ENCODE measurements at places on chromosomes 7 and 10.

DNA sequence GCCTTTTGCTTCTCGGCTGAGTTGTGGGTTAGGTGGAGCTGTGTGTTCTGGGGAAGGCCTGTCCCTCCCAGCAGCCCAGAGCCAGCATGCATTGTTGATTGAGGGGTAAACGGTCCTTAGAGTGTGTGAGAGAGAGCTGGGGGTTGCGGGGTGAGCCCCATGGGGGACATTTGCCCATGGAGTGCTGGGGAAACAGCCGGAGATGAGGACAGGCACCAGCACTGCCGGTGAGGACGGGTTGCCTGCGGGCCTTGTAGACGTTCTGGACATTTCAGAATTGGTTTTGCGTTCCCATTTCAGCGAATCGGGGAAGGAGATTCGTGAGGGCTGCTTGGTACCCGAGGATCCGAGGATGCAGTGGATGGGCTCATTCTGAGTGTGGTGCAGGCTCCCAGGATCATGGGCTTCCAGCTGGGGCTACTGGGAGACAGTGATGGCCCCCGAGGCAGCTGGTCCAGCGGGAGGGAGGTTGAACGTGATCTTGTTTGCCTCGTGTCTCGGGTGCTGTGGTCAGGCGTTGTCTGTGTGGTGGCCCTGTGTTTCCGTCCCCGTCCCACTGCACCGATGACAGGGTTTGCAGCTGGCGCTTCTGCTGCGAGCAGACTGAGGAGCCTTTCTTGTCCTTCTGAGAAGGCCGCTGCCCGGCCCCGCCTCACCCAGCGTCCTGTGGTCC is 113.9 kb downstream of the CYTH3 start:
- no peak for DNase-seq

GRCh38 chr10:62506371-62506770 is 132.2 kb downstream of the ZNF365 start:
- no peak for DNase-seq

DNA sequence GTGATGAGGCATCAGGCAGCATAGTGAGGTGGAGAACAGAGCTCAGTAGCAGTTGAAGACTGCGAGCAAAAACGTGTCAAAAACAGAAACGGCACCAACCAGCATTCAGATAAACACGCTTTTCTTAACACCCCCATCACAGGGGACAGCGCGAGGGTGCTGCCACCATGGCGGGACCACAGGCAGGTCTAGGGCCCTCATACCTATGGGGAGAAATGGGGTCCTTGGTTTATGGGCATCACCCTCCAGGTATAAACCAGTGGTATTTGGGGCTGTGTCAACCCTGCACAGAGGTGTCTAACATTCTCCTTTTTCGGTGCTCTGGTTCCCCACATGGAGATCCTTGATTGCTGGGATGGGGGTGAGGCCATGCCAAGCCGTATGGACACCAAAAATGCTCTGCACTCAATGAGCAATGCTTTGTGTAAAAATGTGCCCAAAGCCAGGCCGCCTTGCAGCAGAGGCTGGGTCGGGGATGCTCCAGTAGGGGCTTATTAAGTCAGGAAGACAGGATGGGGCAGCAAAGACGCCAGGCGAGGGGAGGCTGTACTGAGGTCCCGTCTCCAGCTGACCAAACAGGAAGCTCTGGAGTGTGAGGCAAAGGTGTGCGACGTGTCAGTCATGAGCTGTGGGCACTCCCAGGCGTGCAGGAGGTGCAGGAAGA is 191.5 kb downstream of the WDR37 start:
- DNase-seq: no peak

- peak; percentile 96 for DNase-seq
These were observed 31.8 kb downstream of the GSTO2 start for GRCh38 chr10:104300736-104301292.

DNA sequence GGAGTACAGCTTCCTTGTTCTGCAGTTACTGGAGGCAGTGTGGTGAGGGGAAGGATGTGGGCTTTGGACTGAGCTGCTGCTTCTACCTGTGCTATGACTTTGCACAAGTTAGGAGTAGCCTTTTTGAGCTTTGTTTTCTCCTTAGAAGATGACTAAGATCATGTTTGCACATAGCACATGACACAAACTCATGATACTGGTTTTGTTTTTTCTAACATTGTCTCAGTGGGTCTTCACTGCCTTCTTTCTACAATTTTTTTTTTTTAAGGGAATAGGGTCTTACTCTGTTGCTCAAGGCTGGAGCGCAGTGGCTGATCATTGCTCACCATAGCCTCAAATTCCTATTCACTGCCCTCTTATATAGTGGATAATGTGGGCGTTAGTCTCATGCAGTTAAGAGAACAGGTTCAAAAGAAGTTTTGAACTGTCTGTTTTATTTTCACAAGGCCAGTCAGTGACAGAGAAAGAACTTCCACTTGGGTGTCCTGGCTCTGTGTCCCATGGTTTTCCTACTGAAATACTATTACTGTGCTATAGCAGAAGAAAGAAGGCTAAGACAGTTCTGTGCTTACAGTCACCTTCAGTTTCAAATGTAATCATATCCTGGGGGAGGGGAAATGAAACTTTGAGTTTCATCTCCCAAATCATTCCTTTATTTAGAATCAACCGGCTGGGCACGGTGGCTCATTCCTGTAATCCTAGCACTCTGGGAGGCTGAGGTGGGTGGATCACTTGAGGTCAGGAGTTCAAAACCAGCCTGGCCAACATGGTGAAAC is 72.0 kb downstream of the KAT6B start:
- no peak for DNase-seq

- DNase-seq: no peak
These were observed 32.1 kb upstream of the JAKMIP3 start for GRCh38 chr10:132033632-132034031.

GRCh38 chr10:44205067-44205466 is 179.8 kb downstream of the CXCL12 start:
- no peak for DNase-seq

DNA sequence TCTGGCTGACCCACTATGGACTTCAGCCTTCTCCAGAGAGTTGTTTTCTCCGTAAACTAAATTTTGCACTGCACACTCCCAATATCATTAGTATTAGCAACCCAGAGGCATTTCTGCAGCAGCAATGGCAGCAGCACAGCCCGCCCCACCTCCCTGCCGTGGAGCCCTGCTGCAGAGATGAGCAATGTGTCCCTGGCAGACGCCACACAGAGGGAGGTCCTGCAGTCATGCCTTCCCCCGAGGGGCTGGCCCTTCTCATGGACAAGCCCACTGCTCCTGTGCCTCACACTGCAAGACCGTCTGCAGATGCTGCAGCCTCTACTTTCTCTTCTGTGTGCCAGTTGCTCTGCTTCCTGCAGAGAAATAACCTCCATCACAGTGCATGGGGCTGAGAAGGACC is 393.4 kb upstream of the MKI67 start:
- DNase-seq: no peak

- no peak for DNase-seq
These were observed 3.9 kb upstream of the TOMM7 start for GRCh38 chr7:22826593-22826992.

DNA sequence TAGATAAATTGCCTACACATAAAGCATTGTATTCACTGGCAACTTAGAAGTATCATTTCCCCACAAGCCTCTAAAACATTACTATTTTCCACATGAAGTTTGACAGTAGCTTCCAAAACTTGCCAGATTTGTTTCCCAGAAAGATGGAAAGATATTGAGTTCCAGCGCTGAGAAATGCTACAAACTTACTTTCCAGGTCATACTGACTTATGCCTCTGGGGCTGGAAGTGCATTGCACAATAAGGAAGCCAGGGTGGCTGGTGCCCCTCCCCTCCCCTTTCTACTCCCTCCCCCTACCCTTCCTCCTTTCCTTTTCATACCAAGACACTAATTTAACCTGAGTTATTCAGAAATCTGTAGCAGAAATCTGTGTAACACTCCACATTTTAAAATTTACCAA is 212.6 kb downstream of the WDR37 start:
- DNase-seq: no peak

All from HFF-Myc (cell line).